Bronchial epithelial cell (primary cell): ENCODE measurements at places on chromosomes 16 and 17. TPM values are rescaled to one million over a fixed set of nuclear protein-coding genes. Genes with fewer than 3 reads are reported as not detected.

The WSCD1 gene
- total RNA-seq = 0.13 and 0.26 TPM in 2 replicates

The ZSWIM7 gene
- 24.2 and 41.1 TPM in 2 replicates for total RNA-seq

- no peak for DNase-seq
Observed at GRCh38 chr16:51596247-51596646, 445.2 kb upstream of the SALL1 start.

DNA sequence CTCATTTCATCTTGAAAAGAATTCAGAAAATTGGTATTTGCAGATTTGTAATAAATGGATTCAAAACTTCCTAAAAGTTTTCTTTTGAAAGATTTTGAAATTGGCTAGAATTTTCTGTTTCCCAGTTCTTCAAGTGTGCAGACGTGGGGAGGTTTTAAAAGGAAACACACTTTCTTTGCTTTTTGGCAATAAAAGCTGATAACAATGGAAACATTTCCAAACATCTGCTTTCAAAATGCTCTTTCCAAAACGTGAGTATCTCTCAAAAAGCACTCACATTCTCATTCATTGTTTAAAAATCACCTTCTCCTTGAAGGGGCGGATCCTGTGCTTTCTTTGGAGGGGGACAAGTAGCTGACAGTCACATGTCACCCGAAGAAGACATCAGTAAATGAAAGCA lies 8.6 kb upstream of the GSG1L start:
- DNase-seq = no peak

GRCh38 chr16:48125888-48126287 lies 29.9 kb downstream of the ABCC12 start:
- DNase-seq = no peak
